ENCODE measurements at places on chromosomes 16 and 17.

DNA sequence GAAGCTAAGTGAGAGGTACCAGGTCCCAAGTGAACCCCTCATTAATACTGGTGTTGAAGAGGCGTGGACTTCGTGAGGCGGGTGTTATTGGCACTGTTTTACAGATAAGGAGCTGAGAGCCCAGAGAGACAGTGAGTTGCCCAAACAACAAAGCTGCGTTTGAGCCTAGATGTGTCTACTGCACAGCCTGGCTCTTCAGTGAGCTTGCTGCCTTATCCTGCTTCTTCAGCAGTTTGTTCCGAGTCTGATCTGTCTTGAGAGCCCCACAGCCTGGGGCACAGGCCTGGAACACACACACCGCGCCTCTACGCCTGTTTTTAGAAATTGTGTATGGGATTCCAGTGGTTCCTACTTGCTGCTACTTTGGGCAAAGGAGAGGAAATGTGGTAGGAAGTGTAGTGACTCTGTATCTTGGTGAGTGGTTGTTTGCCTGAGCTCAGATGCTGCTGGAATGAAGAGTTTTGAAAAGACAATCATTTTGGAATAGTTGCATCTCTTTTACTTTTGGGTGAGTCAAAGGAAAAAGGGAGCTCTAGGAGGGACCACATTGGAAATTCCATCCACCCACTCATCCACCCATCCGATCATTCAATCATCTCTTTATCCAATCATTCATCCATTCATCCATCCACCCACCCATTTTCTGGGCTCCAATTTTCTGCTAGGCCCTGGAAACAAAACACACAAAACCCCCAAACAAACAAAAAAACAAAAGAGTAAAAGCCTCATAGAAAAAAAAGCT is 22.3 kb upstream of the PLCG2 start:
- peaks cover 8% of the 10 kb centered on the region for H3K36me3 ChIP-seq
- DNase-seq: no peak
- no peaks in the 10 kb centered on the region for H3K27me3 ChIP-seq
- no peak overlapping the region for H3K4me3 ChIP-seq

GRCh38 chr17:45138911-45139532 is 3.5 kb downstream of the ACBD4 start:
- DNase-seq: no peak
- peaks cover 11% of the 10 kb centered on the region for H3K36me3 ChIP-seq
- H3K4me1 ChIP-seq: peaks cover 37% of the 10 kb centered on the region

DNA sequence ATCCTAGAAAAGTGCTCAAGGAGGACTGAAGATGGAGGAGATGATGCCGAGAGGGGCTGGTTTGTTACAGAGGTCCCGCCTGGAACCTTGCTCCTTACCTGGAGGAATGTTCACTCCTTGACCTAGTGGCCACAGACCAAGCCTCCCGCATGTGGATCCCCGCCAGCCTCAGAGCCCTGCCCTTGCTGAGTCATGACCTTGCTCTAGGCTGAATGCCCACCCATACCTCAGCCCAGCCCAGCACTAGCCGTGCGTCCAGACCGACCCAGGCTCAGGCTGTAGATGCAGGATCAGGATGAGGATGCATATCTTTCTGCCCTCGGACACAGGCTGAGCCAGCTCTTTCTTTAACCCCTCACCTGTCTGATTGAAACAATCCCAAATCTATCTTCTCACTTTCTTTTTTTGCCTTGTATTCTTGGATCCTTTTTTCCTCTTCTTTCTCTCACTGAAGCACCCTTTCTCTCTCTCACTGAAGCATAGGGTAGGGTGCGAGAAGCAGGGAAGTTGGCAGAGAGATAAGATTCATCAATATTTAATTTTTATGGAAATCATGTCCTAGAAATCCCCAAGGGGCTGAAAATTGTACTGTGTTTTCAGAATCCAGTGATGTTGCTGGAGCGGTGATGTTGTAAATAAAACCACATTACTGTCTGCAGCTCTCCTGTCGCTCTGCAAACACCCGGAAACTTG is 34.9 kb downstream of the WSCD1 start:
- no peaks in the 10 kb centered on the region for H3K4me1 ChIP-seq
- H3K27me3 ChIP-seq: peaks cover 25% of the 10 kb centered on the region
- no peak overlapping the region for H3K27ac ChIP-seq
- no peak overlapping the region for H3K4me3 ChIP-seq

GRCh38 chr17:19750835-19751234 is 2.7 kb upstream of the ALDH3A1 start:
- no peaks in the 10 kb centered on the region for H3K36me3 ChIP-seq
- no peak for DNase-seq
- H3K4me1 ChIP-seq: peaks cover 36% of the 10 kb centered on the region
- H3K4me3 ChIP-seq: no peak overlapping the region

DNA sequence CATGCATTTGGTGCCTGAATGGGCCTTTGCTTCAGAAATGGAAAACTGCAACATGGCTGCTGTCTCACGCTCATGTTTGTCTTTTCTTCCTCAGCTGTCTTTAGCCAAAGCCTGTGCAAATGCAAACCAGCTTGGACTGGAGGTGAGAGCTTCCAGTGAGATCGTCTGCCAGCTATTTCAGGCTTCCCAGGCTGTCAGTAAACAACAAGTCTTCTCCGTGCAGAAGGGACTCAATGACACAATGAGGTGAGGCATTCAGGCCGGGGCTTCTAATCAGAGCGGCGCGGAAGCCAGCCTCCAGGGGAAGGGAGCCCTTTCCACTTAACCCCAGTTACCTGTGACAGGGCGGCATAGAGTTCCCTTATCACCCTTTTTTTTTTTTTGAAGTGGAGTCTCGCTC is 14.3 kb downstream of the CCNF start:
- no peak for DNase-seq
- H3K4me3 ChIP-seq: no peak overlapping the region
- H3K4me1 ChIP-seq: peaks cover 12% of the 10 kb centered on the region
- H3K36me3 ChIP-seq: peaks cover 35% of the 10 kb centered on the region
- no peaks in the 10 kb centered on the region for H3K27me3 ChIP-seq
